ENCODE measurements at places on chromosomes 3 and 15.

GRCh38 chr3:94115482-94115881 is 52.6 kb downstream of the NSUN3 start:
- peak; percentile 57 for DNase-seq

- peak; percentile 37 for DNase-seq
These were observed 42.8 kb upstream of the RPL35A start for GRCh38 chr3:197907196-197907595.

DNA sequence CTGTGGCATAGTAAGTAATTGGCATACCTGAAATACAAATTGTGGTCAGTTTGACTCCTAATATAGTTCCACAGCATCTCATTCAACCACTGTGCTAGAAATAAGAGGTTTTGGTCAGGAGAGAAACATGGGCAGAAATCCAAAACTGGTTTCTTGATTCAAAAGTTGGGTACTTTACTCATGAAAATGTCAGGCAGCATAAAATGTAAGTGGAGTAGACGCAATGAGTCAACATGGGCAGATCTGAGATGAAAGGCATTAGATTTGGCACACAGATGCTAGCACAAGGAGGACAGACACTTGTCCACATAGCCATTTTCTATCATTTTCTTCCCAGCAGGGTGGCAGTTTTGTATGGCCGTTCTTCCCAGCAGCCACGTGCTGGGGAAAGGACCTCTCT is 255.8 kb upstream of the CDIN1 start:
- no peak for DNase-seq

DNA sequence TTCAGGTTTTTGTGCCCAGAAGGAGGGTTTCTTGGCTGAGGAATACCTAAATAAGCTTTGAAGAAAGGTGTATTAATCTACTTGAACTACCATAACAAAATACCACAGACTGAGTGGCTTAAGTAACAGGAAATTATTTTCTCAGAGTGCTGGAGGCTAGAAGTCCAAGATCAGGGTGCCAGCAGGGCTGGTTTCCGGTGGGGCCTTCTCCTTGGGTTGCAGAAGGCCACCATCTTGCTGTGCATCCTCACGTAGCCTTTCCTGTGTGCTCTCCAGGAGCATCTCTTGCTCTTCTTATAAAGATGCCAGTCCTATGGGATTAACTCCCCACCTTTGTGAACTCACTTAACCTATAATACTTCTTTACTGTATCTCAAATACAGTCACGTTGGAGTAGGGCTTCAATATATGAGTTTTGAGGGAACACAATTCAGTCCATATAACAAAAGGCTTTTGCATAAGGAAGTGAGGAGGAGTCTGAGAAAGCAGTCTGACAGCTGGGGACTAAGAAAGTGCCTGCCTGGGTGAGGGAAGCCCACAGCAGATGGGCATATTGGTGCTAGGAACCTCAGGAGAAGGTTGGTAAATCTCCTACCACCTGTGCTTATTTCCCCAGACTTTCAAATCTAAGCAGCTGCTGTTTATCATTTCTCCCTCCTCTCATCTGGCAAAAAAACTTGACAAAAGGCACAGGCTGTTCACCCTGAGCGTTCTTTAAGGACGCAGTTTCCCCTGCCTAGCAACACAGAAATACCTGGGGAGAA is 89.6 kb upstream of the CBLB start:
- DNase-seq, result no peak

DNA sequence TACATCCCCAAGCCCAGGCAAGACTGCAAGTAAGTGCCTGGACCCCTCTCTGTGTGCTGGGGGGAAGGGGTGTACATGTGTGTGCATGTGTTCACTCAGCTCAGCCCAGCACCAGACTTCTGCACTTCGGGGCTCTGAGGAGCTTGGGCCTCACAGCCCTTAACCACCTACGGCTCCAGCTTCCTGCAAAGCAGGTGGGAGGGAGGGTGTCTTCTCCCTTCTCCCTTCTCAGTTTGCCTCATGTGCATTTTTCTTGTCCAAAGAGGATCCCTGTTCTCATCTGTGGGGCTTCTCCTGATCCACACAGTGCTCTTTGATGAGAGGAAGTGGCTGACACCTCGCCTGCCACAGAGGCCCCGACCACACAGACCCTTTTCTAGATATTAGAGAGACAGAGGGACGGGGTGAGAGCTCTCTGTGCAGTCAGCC is 69.3 kb downstream of the MESD start:
- no peak for DNase-seq

GRCh38 chr3:103381296-103382079 is 946.7 kb downstream of the ZPLD1 start:
- no peak for DNase-seq

- DNase-seq, result no peak
These were observed 72.5 kb downstream of the TNFAIP8L3 start for GRCh38 chr15:51022206-51022605.

DNA sequence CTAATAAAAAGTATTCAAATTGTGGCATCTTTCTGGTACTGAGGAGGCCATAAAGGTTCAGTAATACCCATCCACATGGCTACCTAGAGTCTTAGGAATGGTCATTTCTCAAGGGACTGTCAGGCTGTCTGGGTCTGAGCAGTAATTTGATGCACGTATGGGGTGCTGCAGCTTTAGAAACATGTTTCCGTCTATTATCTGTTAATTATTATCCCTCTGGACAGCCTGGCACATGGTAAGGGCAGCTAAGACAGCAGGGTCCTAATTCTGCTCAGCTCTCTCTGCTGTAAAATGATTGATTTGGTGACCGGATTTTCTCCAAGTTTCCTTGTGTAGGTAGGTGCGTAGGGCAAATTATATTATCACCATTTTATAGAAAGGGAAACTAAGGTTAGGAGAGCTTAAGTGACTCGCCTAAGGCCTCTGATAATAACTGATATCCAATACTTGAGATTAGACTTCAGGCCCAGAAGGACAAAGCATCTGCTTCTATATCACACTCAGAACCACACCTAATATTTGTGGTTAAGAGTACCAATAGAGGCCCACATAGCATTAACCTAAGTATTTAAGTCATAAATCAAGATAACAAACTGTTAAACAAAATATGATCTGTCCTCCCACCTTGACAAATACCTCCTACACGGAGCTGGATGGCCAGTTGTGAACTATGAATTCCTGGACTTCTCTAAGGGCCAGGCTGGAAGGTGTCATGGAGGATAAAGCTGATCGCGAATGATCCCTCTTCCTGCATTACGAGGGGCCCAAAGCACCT is 2.9 kb upstream of the RAP2B start:
- no peak for DNase-seq

DNA sequence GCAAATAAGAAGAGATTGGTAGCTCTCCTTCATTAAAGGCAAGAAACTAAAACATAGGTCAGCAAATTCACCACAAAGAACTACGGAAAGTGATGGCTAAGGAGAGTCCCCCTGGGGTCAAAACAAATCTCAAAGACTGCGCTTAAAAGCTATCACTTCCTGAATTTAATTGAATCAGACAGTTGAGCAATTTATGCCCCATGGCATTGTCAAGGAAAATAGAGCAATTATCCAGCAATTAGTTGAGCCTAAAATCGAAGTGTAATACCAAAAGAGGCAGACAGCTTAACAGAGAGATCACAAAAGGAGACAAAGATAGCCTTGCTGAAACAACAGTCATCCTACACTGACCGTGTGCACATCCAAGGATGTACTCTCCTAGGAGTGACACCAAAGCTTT is 74.4 kb upstream of the SCN10A start:
- DNase-seq, result no peak

GRCh38 chr3:131114256-131114655 is 87.6 kb downstream of the NEK11 start:
- DNase-seq, result no peak

- DNase-seq, result no peak
These were observed 79.8 kb downstream of the SHQ1 start for GRCh38 chr3:72768481-72768880.

GRCh38 chr3:87461443-87461842 is 185.1 kb upstream of the POU1F1 start:
- no peak for DNase-seq

DNA sequence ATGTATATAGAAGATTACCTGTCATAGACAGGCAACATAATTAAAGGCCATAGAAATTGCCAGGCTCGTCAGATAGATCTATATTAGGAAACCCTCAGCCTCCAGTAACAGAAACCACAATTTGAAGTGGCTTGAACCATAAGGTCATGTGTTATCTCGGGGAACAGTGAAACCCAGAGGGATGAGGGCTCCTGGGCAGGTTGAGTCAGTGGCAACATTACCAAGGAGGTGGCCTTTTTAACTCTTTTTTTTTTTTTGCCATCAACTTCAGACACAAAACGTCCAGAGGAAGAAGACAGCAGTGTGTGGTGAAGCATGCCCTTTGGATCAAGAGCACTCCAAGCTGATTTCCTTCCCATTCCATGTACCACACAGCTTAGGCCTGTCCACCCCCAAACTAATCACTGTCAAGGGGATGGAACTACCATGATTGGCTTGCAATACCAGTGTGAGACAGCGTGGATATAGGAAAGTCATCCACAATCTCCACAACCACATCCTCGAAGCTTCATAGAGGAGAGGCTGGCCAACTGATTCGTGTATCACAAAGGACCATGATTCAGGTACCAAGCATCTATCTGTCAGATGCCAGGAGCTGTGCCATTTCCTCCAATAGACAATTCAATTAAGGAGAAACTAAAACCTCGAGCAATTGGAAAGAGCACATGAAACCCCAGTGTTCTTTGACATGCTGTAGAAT is 999 bp upstream of the KIF7 start:
- DNase-seq, result no peak

DNA sequence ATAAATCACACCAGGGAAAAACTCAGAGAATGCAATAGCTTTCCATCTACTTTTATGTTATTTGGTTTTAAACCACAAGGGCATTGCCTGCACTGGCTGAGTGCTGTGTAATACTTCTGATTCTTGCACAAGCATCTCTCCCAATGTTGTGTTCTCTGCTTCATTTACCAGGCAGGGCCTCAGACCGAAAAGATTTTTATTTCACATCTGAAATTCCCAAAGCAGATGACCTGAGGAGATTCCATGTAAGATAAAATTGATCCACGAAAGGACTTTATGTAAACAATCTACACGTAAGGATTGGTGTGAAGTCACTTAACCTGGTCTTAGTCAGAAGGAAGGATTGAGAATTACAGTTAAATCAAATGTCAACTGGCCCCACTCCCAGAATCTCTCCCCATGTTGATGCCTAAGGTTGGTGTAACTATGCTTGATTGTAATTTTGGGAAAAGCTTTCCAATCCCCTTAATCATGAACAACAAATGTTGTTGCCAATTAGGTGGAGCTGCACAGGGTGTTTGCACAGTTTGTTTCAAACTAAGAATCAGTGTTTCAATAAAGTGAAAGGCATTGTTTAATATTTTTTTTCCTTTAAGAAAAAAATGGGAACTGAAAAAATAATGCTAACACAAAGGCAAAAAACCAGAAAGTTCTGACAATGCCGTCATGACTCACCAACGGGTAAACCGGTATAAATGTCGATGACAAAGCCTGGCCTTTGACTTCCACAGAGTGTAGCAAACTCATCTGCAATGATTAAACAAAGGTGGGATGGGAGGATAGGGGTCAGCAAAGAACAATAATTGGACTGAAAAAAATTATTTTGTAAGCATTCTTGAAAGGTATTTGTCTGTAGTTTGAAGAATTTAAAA is 128.6 kb downstream of the DUT start:
- no peak for DNase-seq

Measured in mesendoderm (in vitro differentiated cells).